ENCODE measurements at places on chromosomes 6 and 20.

GRCh38 chr6:101400326-101401135 is 7.0 kb downstream of the GRIK2 start:
- DNase-seq = no peak

- DNase-seq = peak; percentile 23
Measured at GRCh38 chr6:116847227-116847626, 18.3 kb upstream of the GPRC6A start.

DNA sequence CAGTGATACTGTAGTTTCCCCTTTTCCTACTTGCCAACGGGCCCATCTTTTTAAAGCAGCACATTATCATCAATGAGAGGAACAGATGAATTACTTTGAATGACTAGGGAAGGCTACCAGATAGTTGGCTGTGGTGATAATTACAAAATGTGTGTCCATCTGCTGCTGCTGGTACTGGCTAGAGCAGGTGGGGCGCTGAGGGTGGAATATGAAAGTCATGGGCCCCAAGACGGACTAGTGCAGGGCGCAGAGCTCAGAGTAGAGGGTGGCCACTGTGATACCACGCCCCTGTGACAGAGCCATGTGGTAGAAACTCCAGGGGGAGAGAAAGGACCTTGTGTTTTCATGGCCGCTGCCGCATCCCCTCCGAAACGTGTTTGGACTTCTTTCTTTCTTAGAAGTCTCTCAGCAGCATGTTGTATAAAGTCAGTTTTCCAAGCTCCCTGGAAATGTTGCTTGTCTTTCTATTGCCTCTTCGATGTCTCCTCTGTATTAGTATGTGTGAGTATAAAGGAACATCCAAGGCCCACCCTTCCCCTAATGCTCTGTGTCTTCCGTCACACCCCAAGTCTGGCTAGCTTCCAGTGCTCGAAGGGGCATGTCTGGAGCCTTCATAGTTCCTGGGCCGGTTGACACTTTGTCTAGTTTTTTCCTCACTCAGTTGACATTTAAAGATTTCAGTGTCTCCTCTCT is 88.1 kb downstream of the PPP1R14C start:
- no peak for DNase-seq

GRCh38 chr20:32516583-32517517 is 68.3 kb downstream of the NOL4L start:
- no peak for DNase-seq

GRCh38 chr6:17987447-17987696 is at the start of gene KIF13A:
Gene KIF13A, minus strand, starts transcription at chr6:17987635. Its CDS starts 172 bp downstream, at chr6:17987463.
- DNase-seq = peak; percentile 13

- DNase-seq = no peak
Measured at GRCh38 chr6:94045099-94045829, 625.9 kb upstream of the EPHA7 start.
